ENCODE measurements at places on chromosomes 7 and 10. TPM values are rescaled to one million over a fixed set of nuclear protein-coding genes. Genes with fewer than 3 reads are reported as not detected.

WDFY4 gene
- polyA plus RNA-seq = 2.4 TPM

GRCh38 chr7:32937344-32938174, 19.7 kb upstream of the FKBP9 start:
- DNase-seq = no peak

DNA sequence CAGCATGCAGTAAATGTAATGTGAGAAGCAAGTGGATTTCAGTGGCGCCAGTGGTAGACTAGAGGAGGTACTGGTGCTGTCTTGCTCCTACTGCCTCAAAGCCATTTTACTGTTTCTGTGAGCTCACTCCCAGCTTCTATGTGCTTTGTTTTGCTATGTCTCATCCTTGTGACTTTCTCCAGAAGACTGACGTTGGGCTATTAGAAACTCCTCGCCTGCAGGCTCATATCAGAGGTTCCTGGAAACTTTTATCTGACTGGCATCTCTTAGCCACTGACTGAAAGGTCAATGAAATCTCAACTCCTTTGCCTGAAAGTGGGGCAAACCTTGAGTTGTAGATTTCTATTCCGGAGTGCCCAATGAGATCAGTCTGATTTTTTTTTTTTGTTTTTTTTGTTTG, 66.4 kb upstream of the SORCS1 start:
- no peak for DNase-seq

- no peak for DNase-seq
Observed at GRCh38 chr7:158077934-158078910, 509.4 kb downstream of the PTPRN2 start.

DNA sequence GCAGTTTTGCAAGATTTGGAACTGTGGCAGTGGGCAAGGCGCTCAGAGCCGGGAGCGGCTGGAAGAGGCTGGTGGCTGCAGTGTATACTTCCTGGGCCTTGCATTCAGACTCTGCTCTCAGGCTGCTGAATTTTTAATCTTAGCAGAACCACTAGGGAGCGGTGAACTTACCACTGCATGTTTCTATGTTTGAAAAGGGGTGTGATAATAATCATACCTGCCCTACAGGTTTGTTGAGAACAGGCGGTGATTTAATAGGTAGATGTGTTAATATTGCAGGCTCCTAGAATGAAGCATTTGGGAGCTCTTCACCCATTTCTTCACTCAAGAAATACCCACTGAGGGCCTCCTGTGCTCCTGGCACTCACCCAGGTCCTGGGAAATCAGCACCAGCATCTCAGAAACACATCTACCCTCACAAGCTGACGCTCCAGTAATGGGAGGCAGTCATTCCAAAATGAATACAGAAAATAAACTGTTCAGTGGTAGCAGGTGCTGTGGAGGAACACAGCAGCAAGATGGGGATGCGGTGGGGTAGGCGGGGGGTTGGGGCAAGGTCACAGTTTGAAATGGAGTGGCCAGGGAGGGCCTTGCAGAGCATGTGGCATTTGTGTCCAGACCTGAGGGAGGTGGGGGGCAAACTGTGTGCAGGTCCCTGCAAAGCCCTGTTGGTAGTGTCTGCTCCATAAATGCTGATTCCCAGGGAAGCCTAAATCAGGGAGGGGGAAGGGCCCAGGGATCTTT, 41.0 kb downstream of the VWA2 start:
- no peak for DNase-seq

- DNase-seq = no peak
Observed at GRCh38 chr7:30914596-30914995, 2.9 kb downstream of the AQP1 start.

All from left renal pelvis (tissue), 4 donors.